ENCODE measurements at places on chromosomes 1 and 21.
A peak's percentile ranks its signal among the peaks of the same experiment; 100 is the strongest.

DNA sequence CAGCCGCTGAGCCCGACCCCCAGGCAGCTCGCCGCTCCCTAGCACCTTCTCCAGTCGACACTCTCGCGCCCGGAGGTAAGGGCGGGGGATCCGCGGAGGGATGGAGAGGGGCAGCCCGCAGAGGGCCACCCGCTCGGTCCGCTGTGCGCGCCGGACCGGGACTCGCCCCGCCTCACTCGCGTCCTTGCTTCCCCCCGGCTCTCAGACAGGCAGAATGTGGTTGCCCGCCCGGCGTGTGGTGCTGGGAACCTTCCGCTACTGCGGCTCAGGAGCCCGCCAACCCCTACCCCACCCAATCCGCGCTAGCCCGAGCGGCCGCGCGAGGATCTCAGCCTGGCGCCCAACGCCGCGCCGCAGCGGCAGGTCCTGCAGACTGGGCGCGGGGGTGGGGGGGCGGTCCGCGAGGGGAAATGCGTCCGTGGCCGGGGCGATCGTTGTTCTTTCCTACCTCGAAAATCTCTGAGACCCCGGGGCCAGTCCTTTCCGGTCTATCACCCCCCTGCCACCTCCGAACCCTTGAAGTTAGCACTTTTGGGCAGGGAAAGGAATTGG lies 404 bp downstream of the LRRC8C start:
- peak; percentile 26 for DNase-seq

GRCh38 chr1:226600254-226600653 lies 51.7 kb downstream of the STUM start:
- no peak for DNase-seq

GRCh38 chr1:151849126-151849525 lies 4.4 kb downstream of the THEM5 start:
- DNase-seq, result no peak

GRCh38 chr1:25893116-25893515 lies 13.1 kb downstream of the STMN1 start:
- DNase-seq, result no peak

GRCh38 chr1:93839753-93840152 lies 39.3 kb downstream of the DNTTIP2 start:
- DNase-seq, result no peak

GRCh38 chr1:42105025-42105424 lies 48.2 kb upstream of the GUCA2B start:
- DNase-seq, result no peak

DNA sequence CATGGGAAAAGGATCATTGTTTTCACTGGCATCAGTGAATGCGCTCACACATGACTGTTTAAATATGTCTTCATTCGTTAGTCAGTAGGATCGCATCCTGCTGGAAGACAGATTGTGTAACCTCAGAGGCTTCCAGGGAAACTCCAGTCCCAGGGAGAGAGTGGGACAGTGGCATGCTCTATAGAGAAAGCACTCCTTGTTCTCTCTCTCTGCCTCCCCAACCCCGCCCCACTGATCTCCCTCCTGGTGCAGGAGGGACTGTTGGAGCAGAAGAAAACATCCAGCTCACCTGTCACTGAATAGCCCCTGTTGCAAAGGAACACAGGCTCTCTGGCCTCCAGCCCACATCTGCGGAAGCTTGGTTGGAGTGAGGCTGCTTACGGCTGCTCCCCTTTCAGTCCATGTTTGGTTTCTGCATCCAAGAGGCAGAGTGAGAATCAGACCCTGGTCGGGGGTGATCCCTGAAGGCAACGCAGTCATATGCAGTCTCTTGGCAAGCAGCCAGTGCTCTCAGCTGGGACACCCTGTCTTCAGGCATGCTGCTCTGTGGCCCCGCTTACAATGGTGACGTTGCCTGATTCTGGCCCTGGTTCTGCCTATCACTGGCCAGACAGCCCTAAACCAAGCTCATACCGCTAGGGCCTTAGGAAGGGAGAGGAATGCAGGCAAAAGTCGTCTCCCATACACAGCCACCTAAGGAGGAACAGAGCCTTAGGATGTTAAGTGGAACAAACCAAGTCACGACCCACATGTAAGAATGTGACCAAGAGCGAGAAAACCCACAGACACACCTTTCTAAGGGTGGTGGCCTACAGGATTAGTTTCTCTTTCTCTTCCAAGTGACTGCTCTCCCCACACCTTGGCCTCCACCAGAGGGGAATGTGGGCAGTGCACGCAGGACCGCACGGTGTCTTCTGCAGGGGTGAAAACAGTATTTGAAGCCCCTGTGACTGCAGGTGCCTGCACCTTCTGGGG lies 39.7 kb downstream of the BACE2 start:
- DNase-seq, result no peak

- DNase-seq, result no peak
Observed at GRCh38 chr1:9811239-9811966, 12.4 kb downstream of the CLSTN1 start.

DNA sequence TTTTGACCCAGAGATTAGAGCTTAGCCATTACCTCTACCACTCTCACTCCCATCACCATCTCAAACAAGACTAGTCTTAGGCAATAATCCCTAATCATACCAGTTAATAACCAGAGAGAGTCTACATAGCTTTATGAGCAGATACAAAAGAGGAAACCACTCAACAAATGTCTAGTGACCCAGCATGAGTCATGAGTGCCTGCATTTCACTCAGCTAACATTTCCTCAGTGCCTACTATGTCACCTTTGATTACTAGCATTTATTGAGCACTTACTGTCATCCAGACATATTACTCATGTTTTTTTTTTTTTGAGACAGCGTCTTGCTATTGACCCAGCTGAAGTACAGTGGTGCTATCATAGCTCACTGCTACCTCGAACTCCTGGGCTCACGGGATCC lies 35.9 kb upstream of the GALNT2 start:
- DNase-seq, result no peak

- no peak for DNase-seq
Observed at GRCh38 chr21:45130324-45130774, 56.0 kb downstream of the ADARB1 start.

GRCh38 chr1:157431751-157432150 lies 120.6 kb downstream of the FCRL5 start:
- no peak for DNase-seq

DNA sequence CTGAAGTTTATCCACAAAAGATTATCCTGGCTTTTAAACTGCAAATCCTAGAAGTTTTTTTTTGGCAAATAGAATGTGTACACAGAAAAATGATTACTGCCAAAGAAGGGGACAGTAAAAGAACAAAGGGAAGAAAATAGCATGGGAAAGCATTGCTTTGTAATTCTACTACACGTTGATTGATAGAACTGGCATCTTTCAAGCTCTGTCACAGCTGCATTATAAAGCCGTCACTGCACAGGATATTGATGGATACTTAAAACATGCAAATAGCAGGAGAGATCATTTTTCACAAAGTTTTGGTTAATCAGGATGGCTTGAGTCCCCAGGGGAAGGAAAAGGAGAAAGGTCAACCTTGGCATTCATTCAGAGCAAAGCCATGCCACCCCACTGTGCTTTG lies 183.7 kb upstream of the RRP15 start:
- DNase-seq, result no peak

- no peak for DNase-seq
Observed at GRCh38 chr1:59020151-59020997, 236.5 kb upstream of the JUN start.

- no peak for DNase-seq
Observed at GRCh38 chr1:93779540-93780165, 98.0 kb upstream of the BCAR3 start.

DNA sequence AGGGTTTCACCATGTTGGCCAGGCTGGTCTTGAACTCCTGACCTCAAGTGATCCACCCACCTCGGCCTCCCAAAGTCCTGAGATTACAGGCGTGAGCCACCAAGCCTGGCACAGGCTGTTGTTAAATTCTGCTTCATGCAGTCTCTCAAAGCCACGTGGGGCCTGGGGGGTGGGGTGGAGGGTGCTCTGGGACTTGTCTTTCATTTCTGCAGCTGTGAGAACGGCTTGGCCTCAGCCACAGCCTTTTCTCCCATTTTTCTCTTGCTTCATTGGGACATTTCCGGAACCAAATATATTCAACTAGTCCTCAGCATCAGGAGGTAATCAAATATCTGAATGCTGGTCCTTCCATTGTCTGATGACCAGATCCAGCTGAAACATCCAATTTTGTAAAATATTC lies 27.6 kb upstream of the KCNE2 start:
- no peak for DNase-seq

DNA sequence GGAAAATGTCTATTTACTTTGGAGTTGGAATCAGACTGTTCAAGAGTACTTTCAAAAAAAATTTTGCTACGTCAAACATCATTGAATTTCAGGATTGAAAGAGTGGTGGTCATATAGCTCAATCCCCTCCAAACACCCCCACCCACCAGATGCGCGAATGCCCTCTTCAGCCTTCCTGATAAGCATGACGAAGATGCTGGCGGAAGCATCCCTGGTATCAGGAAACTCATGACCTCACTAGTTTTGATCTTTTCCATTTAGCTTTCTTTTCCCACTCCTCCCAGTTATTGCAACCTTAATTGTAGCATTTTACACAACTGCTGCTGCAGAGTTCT lies 104.4 kb downstream of the LEPR start:
- no peak for DNase-seq

- DNase-seq, result no peak
Observed at GRCh38 chr1:223016890-223017289, 126.2 kb downstream of the TLR5 start.

DNA sequence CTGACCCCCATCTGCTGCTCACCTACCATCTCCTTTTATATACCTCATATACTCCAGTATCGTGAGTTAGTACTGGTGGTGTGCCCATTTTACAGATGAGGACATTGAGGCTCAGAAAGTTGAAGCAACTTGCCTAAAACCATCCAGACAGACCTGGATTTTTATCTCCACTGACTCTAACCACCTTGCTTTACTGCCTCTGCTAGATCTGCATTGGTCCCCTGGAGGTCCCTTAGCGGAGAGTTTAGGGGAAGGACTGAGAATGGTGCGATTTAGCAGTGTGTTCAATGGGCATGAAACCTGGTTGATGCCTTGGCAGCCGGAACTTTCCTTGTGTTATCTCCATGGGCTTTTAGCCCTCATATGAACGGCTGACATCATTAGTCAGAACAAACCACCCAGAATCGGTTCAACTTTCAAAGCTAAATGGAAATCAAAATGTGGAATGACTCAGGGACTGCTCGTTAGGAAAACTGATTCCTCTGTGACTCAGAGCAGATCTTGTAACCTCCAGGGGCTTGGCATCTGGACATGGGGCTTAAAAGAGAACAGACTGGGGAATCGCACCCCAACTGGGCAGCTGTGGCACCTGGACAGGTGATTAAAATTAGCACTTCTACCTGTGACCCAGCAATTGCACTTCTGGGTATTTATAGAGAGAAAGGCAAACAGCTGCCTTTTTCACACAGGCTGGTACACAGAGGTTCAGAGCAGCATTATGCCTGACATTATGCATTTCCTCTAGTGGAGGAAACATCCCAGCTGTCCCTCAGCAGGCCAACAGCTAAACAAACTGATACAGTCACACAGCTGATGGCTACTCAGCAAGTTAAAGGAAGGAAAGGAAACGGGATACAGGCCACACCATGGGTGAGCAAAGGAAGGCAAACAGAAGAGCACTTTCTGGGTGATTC lies 25.3 kb downstream of the TMEM51 start:
- DNase-seq, result no peak

DNA sequence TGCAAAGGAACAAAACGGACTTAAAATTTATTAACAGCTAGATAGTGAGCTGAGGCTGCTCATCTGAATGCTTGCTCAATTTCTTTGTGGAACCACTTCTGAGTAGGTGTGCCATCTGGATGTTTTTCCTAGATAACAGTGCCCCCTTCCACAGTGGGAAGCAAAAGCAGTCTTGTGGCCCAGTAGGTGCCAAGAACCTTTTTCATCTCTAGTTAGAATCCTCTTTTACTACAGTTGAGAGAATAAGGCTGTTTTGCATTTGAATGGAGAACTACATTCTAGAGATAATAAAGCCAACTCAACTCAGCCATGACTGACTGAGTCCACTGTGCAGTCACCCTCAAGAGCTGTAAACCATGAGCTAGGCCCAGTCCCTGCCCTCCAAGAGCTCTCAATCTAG lies 13.3 kb downstream of the F3 start:
- no peak for DNase-seq

GRCh38 chr21:42547906-42548365 lies 34.3 kb downstream of the SLC37A1 start:
- no peak for DNase-seq
